ENCODE measurements at places on chromosomes 2 and 18.
A peak's percentile ranks its signal among the peaks of the same experiment; 100 is the strongest.

DNA sequence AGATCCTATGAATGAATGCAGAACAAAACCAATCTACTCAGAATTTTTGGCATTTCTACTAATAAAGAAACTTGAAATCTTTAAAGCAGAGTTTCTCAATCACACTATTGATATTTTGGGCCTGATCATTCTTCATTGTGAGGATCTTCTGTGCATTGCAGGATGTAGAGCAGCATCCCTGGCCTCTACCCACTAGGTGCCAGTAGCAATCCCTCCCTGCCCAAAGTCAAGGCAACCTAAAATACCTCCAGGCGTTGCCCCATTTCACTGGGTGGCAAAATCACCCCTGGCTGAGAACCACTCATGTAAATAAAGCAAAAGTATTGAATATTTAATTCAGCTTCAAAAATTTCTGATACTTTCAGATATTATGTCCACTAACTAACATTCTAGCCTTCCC is 213.0 kb downstream of the SP3 start:
- no peak for DNase-seq

DNA sequence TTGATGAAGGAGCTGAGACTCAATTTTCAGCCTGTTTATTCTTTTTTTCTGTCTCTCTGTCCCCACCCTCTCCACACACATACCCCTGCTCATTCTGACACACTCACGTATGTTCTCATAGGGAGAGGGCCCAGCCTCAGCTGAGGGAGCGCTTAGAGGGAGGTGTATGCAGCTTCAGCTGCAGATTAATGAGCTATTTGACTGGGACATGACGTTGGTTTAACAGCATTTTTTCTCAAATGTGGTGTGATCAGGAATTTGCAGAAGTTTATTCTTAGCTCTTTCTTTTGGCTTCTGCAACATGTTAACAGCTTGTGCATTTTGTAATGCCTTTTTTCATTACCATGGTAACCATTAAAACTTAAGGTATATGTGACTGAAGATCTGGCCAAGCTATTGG is 1547.1 kb upstream of the PIK3C3 start:
- DNase-seq, result no peak

GRCh38 chr2:65710779-65711295 is 278.4 kb upstream of the SPRED2 start:
- DNase-seq, result peak; percentile 11

GRCh38 chr2:215765729-215766360 is 247.5 kb downstream of the MREG start:
- no peak for DNase-seq

DNA sequence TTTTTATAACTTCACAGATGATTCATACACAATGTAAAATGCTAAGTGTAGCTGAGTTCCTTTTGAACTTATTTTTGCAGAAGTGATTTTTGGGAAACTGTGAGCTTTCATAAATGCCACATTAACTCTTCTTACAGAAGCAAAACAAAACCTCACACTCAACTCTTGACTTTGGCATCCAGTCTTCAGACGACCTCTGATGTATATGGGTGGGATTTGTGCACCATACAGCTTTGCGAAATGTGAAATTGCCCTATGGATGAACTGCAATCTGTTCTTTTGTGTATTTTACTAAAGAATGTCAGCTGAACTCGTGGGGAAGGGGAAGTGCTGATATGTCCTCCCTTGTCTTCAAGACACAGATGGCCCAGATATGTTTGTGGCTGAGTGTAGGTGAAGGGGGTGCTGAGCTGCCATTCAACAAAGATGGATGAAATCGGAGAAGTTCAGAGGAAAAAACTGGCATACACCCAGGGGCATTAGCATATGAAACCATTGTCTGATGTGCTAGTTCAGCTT is 218.3 kb downstream of the PTGR3 start:
- no peak for DNase-seq

DNA sequence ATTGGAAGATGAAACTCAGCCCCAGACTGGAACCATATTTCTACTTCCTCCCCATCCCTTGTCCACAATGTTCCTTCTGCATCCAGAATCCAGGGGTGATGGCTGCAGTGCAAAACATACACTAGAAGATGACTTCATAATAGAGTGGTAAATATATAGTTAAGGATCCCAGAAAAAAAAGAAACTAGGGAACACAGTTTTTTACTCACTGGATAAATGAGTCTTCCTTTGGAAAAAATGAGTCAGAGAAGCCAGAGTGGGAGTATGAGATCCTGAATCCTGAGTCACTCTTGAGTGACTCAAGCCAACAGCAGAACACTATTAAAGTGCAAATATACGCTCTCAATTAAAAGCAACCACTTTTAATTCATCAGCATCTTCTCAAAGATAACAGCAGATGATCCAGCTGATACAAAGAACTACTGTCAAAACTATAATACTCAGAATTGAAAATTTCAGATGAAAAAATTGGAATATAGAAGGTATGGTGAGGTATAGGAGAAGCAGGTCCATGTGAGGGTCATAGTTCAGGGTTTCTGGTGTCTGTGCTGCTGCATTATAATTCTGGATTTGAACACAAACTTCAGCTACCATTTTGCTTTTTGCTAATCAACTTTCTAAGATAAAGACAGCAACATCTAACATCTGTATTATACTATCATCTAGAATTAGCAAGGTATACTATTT is 987.2 kb upstream of the CDH2 start:
- no peak for DNase-seq

GRCh38 chr2:18268400-18268799 is 292.1 kb downstream of the RDH14 start:
- no peak for DNase-seq

GRCh38 chr2:191757208-191757607 is 79.3 kb downstream of the NABP1 start:
- DNase-seq, result no peak

DNA sequence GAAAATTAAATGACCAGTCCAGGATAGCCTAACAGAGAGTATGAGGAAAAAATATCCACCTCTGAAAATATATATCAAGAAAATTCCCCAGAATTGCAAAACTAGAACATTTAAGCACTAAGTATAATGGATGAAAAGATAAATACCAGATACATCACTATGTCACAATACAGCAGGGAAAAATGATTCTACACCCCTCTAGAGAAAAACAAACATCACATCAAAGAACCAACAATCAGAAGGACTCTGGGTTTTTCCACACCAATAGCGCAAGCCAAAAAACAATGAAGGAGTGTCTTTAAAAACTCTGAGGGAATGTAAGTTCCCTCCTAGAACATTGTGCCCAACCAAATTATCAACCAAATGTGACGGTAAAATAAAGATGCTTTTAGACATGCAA is 13.7 kb downstream of the BUB1 start:
- no peak for DNase-seq

DNA sequence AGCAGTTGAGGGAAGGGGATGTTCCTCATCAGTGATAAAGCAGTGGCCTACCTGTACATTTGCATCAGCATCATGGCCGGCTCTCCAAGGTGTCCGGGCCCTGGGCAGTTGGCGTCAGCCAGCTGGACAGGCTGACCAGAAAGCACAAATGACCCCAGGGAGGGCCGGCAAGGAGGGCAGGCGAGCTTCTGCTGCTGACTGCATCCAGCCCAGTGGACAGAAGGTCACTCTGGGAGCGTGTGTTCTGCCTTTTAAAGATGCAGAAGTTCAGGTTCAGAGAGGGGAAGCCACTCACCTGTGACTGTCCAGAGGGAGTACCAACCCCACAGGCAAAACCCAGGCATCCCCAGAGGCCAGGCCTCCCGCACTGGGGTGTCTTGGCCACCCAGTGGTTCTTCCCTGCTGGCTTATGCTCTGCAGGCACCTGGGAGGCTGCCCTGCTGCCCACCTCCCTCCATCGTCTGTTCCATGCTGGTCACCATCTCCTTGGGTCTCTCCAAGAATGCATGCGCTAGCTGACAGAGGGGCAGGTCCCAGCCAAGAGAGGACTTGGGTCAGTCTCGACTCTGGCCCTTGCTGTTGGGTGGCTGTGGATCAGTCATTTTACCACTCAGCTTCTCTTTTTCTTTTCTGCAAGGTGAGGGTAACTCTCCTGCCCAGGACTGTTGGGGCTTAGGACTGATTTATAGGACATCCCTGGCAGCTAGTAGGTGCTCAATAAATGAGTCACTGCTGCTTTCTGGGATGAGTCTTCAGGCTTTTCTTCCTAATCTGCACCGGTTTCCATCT is 89.9 kb downstream of the INHBB start:
- DNase-seq, result no peak

DNA sequence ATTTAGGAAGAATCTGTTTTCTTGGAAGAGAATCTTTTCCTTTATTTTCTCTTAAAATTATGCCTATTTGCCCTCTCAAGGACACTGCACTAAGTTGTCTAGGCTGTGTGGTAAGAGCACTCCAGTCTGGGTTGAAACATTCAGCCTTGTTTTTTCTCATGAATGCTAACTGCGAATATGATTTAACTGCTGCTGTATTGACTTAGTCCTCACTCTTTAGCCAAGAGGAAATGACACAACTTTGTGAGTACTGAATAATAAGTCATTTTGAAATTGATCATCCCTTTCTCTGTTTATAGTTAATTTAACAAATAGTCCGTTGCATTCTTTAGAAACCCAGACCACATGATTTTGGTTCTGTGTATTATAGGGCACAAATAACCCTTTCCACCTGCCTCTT is 4.5 kb upstream of the RND3 start:
- no peak for DNase-seq

GRCh38 chr18:59690996-59691395 is 6.2 kb downstream of the CCBE1 start:
- DNase-seq, result peak; percentile 64

- no peak for DNase-seq
These were observed 189.9 kb downstream of the INO80D start for GRCh38 chr2:205895981-205896655.

- DNase-seq, result no peak
These were observed 37.8 kb downstream of the GORASP2 start for GRCh38 chr2:170966648-170967396.

- no peak for DNase-seq
These were observed 222.2 kb downstream of the MYCN start for GRCh38 chr2:16162491-16163040.

All from SHP77 treated with DMSO at 0.1 percent for 48 hours (cell line).